Left lung (tissue), 14 donors: ENCODE measurements at places on chromosomes 2 and 18. TPM values are rescaled to one million over a fixed set of nuclear protein-coding genes. Genes with fewer than 3 reads are reported as not detected.

Gene EFEMP1
- total RNA-seq, result 346 TPM

Gene AGXT
- not detected for total RNA-seq

Gene ATP6V1B1
- 0.89 TPM for total RNA-seq

Gene EPAS1
- total RNA-seq, result 590 TPM

Gene ALK
- 0.65 TPM for total RNA-seq

Gene FOXD4L1
- 0.17 TPM for total RNA-seq

Gene TXNDC2
- 0.09 TPM for total RNA-seq

Gene PIEZO2
- total RNA-seq, result 40.3 TPM

Gene EHBP1
- 39.5 TPM for total RNA-seq

Gene IL1RL1
- total RNA-seq, result 3.7 TPM

Gene ST6GAL2
- total RNA-seq, result 2.2 TPM

Gene TUBA3E
- total RNA-seq, result not detected

Gene LRRTM4
- 0.89 TPM for total RNA-seq

Gene IGFBP2
- 28.2 TPM for total RNA-seq

Gene NCOA1
- 32.6 TPM for total RNA-seq

Gene SLC16A14
- total RNA-seq, result 5.5 TPM

Gene OSR1
- 20.5 TPM for total RNA-seq

Gene ERFE
- 0.68 TPM for total RNA-seq

Gene TBC1D8
- total RNA-seq, result 11.7 TPM

Gene GPAT2
- 7.3 TPM for total RNA-seq
